ENCODE measurements at places on chromosomes 1 and 21. TPM values are rescaled to one million over a fixed set of nuclear protein-coding genes. Genes with fewer than 3 reads are reported as not detected.

GRCh38 chr1:107132195-107132594 lies 8.6 kb upstream of the NTNG1 start:
- H3K4me3 ChIP-seq: no peak overlapping the region
- H3K27ac ChIP-seq: no peak overlapping the region
- no peaks in the 10 kb centered on the region for H3K36me3 ChIP-seq
- H3K27me3 ChIP-seq: peaks cover 6% of the 10 kb centered on the region
- H3K4me1 ChIP-seq: no peaks in the 10 kb centered on the region
- DNase-seq: no peak

DNA sequence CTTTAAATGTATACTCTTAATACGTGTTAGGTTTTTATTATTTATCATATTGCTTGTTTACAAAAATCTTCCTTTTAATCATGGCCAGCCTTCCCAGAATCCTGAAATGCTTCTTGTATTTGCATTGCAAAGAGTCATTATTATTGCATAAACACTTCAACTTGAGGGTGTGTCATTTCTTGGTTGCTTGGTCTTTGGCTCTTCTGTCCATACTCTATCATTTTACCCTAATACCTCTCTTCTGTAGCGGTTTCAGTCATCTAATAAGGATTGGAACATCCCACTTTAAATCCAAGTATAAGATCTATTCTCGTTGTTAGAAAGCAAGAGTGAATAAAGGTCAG lies 200.6 kb upstream of the CACYBP start:
- H3K27me3 ChIP-seq: no peaks in the 10 kb centered on the region
- no peak for DNase-seq
- peaks cover 7% of the 10 kb centered on the region for H3K4me1 ChIP-seq
- H3K36me3 ChIP-seq: no peaks in the 10 kb centered on the region
- no peak overlapping the region for H3K4me3 ChIP-seq
- H3K27ac ChIP-seq: no peak overlapping the region

DNA sequence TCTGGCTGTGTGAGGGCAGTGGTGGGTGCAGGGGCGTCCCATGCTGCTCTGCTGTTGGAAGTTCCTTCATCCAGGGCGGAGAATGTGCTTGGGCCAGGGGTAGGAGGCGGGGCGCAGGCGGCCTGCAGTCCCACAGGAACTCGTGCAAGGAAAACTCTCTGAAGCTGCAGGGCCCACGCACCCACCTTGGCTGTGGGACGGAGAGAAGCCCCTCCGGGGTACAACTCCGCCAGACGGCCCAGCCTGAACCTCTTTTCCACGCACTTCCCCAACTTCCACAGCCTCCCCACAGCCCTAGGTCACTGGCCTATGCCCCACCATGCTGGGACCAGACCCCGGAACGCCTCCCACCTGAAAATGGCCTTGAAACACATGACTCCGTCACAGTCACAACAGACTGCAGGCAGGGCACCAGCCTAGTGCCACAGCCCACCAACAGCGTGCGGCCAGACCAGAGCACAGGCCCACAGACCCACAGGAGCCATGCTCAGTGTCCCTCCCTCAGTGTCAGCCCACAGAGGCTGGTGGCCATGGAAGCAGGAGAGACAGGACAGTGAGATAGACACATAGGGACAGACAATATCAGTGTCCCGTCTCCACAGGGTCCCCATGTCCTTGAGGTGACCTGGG lies 47.8 kb downstream of the WNT9A start:
- H3K4me1 ChIP-seq: peaks cover 8% of the 10 kb centered on the region
- no peaks in the 10 kb centered on the region for H3K36me3 ChIP-seq
- DNase-seq: no peak
- H3K4me3 ChIP-seq: no peak overlapping the region
- H3K27me3 ChIP-seq: no peaks in the 10 kb centered on the region

DNA sequence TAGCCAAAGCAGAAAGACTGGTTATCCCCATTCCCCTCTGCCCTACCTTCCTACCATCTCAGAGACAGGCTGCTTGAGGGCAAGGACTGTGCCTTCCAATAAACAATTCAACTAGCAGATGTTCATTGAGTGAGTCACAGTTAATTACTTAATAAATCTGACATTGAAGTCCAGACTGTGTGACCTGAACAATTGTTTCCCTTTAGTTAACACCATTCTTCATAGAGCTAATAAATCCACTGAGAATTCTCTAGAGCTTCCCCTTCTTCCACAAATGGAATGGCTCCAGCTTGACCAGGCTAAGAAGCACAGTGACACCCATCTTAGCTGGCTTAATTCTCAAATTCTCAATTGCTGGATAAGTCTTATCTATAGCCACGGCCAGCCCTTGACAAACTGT lies 61.9 kb upstream of the GJA5 start:
- DNase-seq: no peak
- no peak overlapping the region for H3K4me3 ChIP-seq
- no peaks in the 10 kb centered on the region for H3K27me3 ChIP-seq
- H3K27ac ChIP-seq: no peak overlapping the region
- no peaks in the 10 kb centered on the region for H3K36me3 ChIP-seq

GRCh38 chr1:42145389-42145716 lies 7.9 kb upstream of the GUCA2B start:
- H3K4me3 ChIP-seq: no peak overlapping the region
- no peak overlapping the region for H3K27ac ChIP-seq
- H3K36me3 ChIP-seq: no peaks in the 10 kb centered on the region
- peaks cover 8% of the 10 kb centered on the region for H3K27me3 ChIP-seq
- no peaks in the 10 kb centered on the region for H3K4me1 ChIP-seq

DNA sequence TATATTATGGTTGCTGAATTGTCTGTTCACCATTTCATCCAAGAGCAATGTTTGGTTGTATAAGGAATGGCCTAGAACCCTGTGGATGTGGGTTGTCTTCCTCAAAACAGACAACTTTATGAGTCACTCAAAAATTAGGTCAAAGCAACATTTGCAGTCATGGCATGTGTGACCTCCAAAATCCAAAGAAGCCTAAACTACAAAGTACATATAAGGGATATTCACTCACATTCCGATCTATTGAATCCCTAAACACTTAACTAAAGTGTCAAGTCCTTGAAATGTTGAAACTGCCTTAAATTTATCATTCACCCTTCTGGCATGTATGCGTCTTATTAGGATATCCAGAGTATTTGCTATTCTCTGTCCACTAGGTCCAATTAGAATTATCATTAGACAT lies 491.5 kb downstream of the NUF2 start:
- H3K27ac ChIP-seq: no peak overlapping the region
- no peaks in the 10 kb centered on the region for H3K4me1 ChIP-seq
- no peaks in the 10 kb centered on the region for H3K36me3 ChIP-seq
- no peak overlapping the region for H3K4me3 ChIP-seq
- H3K27me3 ChIP-seq: no peaks in the 10 kb centered on the region
- no peak for DNase-seq

GRCh38 chr1:246728311-246728710 lies 4.1 kb downstream of the SCCPDH start:
- no peaks in the 10 kb centered on the region for H3K4me1 ChIP-seq
- H3K36me3 ChIP-seq: peaks cover 48% of the 10 kb centered on the region
- no peak for DNase-seq
- H3K27me3 ChIP-seq: no peaks in the 10 kb centered on the region

DNA sequence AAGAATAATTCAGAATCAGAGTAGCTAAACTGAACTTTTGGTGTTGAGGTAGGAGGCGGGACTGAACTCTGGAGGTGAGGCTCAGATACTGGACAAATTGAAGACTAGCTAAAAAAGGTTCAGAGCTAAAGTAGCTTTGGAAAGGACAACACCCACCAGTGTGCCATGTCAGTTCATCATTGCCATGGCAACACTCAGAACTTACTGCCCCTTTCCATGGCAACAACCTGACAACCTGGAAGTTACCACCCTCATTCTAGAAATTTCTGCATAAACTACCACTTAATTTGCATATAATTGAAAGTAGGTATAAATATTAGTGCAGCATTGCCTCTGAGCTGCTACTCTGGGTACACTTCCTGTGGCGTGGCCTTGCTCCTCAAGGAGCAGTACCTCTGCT lies 30.3 kb upstream of the POGK start:
- H3K27me3 ChIP-seq: no peaks in the 10 kb centered on the region
- no peaks in the 10 kb centered on the region for H3K4me1 ChIP-seq
- no peaks in the 10 kb centered on the region for H3K36me3 ChIP-seq
- DNase-seq: no peak

NADK gene
- 49.2 TPM for total RNA-seq

RGS7 gene
- not detected for total RNA-seq

LMX1A gene
- total RNA-seq: not detected

GABRD gene
- total RNA-seq: not detected

SFN gene
- total RNA-seq: 0.25 TPM

KRTAP7-1 gene
- not detected for total RNA-seq

MAN1C1 gene
- total RNA-seq: 118 TPM
